DMS79 treated with DMSO at 0.1 percent for 48 hours (cell line): ENCODE measurements at places on chromosomes 1 and 21.

- DNase-seq: no peak
These were observed 19.7 kb downstream of the RGS1 start for GRCh38 chr1:192595299-192595698.

- no peak for DNase-seq
These were observed 70.8 kb upstream of the KCND3 start for GRCh38 chr1:112060261-112060660.

GRCh38 chr1:67869233-67869632 lies 36.0 kb upstream of the GNG12 start:
- DNase-seq: no peak

DNA sequence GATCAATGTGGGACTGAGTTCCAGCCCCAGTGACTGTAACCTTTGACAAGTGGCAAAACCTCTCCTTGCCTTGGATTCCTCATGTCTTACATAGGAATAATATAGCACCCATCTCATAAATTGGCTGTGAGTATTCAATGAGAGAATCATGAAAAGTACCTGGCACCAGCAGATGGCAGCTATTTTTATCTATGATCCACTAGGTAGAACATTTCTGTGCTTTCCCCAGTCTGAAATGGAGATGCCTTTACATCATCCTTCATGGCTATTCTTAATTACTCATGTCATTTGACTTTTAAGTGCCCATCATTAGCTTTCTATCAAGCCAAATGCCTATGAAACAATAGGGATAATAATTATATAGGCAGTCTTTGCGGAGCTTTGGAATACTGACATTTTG lies 130.1 kb downstream of the TGFB2 start:
- DNase-seq: no peak

DNA sequence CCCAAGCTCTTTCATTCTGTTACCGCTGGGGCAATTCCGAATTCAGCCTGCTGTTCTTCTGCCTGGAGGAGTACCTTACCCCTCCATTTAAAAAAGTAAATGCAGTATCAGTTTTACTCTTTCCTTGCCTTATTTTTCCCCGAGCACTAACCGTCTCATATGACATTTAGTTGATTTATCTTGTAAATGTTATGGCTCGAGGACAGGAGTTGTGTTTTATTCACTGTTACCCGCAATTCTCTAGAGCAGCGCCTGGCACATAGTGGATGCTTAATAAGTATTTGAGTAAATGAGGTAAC lies 425 bp upstream of the TADA1 start:
- no peak for DNase-seq

DNA sequence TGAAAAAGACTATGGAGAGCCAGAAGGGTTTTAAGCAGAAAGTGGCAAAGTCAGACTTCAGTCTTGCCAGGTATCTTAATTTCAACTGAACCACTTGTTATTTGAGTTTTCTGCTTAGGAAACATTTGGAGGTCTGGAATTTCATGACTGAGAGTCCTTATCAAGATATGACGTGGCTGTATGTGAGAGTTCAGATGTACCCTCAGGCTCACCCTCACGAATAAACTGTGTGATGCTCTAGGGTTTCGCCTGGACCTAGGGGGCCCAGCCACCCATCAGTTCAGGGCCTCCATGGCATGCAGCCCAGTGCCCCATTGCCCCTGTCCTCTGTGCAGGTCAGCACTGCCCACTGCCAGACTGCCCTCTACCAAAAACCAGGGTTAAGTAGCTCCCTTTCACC lies 30.6 kb upstream of the TADA1 start:
- no peak for DNase-seq

- peak; percentile 94 for DNase-seq
These were observed 2.2 kb downstream of the NUAK2 start for GRCh38 chr1:205319081-205320018.

- DNase-seq: peak; percentile 94
These were observed 33.2 kb upstream of the SERBP1 start for GRCh38 chr1:67463298-67463955.

- no peak for DNase-seq
These were observed 1.9 kb downstream of the SLC9A1 start for GRCh38 chr1:27152829-27153548.

- no peak for DNase-seq
These were observed 7.1 kb downstream of the COL6A1 start for GRCh38 chr21:45988366-45989347.

- no peak for DNase-seq
These were observed 5.8 kb downstream of the CELSR2 start for GRCh38 chr1:109255097-109255651.

DNA sequence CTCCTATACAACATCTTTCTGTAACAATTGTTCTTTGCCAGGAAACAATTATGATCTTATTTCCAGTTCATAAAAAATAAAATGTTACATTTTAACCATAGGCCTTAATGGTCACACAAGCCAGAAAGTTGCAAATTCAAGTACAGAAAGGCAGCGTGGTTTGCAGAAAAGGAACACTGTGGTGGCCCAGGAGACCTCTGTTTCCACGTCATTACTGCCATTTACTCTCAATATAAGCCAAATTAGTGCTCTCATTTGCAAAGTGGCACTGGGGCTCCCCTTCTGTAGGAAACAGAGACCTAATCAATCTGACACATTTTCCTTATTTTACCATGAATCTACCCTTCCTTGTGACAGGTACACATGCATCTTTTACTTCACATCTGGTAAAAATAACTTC lies 79.3 kb upstream of the TLR5 start:
- DNase-seq: no peak

GRCh38 chr1:51532853-51533252 lies 13.8 kb upstream of the EPS15 start:
- no peak for DNase-seq

GRCh38 chr21:38244885-38245869 lies 11.6 kb upstream of the KCNJ15 start:
- no peak for DNase-seq
